ENCODE measurements at places on chromosomes 7 and 10. TPM values are rescaled to one million over a fixed set of nuclear protein-coding genes. Genes with fewer than 3 reads are reported as not detected.

The HOXA4 gene
- 4.5 TPM for total RNA-seq

The CYP26C1 gene
- total RNA-seq = 0.17 TPM

The OR9A2 gene
- total RNA-seq = not detected

The SPDYE9 gene
- not detected for total RNA-seq

The AUTS2 gene
- total RNA-seq = 19.2 TPM

The VDAC2 gene
- 188 TPM for total RNA-seq

The ANKRD1 gene
- 146 TPM for total RNA-seq

The PHYHIPL gene
- 0.17 TPM for total RNA-seq

The ZSCAN25 gene
- 12.9 TPM for total RNA-seq

The HYAL4 gene
- not detected for total RNA-seq

The MYH16 gene
- 0.89 TPM for total RNA-seq

The CFAP46 gene
- total RNA-seq = 3.8 TPM

The CYCS gene
- 71.3 TPM for total RNA-seq

The TRDMT1 gene
- 7.4 TPM for total RNA-seq
